ENCODE measurements at places on chromosomes 2 and 18.

DNA sequence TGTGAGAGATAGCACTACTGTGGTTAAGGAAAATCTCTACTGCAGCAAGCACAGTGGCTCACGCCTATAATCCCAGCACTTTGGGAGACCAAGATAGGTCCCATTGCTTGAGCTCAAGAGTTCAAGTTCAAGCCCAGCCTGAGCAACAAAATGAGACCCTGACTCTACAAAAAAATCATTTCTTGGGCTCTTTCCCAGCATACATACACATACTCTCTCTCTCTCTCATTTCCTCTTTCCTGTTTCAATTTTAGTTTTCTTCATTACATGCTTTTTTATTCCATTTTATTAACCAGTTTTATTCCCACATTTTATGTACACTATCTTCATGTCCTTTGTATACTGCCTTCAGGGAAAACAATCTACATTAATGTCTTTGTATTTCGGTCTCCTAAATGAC, 14.6 kb downstream of the WDR33 start:
- no peak for DNase-seq

- no peak for DNase-seq
These were observed 132.6 kb upstream of the CDCA7 start for GRCh38 chr2:173221937-173222594.

- no peak for DNase-seq
These were observed 61.1 kb upstream of the RAB12 start for GRCh38 chr18:8548186-8548585.

DNA sequence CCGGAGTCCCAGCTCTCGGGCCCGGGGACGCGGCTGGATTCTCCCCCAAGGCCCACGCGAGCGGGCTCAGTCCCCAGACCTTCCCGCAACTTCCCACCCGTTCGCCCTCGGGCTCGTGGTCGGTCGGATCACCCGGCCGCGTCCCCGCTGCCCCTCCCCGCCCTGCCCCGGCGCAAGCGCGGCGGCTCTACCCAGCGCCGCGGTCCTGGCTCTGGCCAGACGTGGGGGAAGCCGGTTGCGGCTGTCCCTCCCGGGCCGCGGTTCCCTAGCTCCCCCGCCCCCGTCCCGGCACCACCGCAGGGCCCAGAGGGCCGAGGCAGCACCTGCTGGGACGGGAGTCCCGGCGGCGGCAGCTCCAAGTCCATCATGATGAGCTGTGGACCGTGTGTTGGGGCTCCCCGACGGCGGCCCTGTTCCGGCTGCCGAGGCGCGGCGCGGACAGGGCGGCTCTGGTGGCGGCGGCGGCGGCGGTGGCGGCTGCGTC, 276 bp downstream of the NFE2L2 start:
- DNase-seq = no peak

DNA sequence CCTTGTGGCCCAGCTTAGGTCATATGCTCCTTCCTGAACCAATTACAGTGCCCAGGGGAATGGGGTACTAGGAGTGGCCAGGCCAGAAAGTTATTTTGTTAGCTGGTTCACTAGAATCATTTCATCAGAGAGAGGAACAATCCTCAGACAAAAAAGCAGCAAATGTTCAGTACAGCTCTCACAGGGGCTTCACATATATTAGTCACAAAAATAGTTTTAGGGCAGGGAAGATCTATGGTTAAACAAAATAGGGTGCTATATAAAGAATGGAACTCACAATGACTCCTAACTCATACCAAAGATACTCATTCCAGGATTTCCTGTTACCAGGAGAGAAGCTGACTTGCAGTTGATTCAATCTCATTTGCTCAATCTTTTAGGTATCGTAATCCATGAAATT, 71.0 kb downstream of the CWC22 start:
- DNase-seq = no peak

- DNase-seq = no peak
These were observed 229.3 kb downstream of the HNMT start for GRCh38 chr2:138193416-138194213.

GRCh38 chr2:126784621-126785020, 114.1 kb upstream of the TEX51 start:
- DNase-seq = no peak

GRCh38 chr2:113112441-113112840, 15.0 kb upstream of the IL1RN start:
- no peak for DNase-seq

DNA sequence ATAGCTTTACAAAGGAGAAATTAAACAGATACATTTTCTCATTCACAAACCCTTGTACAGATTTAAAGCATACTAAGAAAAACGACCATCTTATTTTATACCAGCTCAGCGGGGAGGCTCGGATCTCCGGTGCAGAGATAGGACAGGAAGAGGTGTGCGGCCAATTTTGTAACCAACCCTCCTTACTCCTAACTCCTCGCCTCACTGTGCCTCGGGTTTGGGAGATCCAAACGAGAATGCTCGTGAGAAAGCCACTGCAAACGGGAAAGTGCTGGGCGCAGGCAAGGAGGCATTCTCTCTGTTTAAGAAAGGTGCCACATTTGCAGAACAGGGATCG, 1.2 kb downstream of the KDSR start:
- DNase-seq = no peak
